Activated T-helper 1 cell treated with anti-CD3 and anti-CD28 coated beads, Interleukin-2, amount 50 U/mL, for 16 hours (primary cell): ENCODE measurements at places on chromosomes 4 and X.
A peak's percentile ranks its signal among the peaks of the same experiment; 100 is the strongest.

DNA sequence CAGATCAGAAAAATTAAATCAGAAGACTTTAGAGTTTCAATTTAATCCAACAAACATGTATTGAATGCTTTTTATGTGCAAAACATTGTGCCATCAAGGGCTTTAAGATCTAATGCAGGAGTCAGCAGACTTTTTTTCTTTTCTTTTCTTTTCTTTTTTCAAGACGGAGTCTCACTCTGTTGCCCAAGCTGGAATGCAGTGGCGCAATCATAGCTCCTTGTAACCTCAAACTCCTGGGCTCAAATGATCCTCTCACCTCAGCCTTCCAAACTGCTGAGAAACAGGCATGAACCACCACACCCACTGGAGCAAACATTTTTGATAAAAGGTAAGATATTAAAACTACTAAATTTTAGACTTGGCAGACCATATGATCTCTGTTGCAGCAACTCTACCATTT lies 24.6 kb upstream of the LRBA start:
- DNase-seq = no peak

- no peak for DNase-seq
Measured at GRCh38 chr4:173919196-173919595, 364.3 kb downstream of the FBXO8 start.

DNA sequence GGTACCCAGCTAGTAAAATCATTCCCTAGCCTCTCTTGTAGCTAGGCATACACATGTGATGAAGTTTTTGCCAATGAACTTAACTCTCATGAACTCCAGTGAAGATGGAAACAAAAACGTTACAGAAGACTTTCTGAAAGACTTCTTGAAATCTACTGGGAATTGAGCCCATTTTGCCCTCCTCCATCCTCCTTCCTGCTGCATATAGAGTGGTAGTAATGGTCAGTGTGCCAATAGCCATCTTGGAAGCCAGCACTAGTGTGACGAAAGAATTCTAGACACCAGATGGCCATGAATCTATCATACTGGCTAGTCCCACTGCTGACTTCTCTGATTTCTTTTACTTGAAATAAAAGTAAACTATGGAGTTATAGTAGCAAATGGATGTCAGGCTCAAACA lies 30.9 kb upstream of the PPA2 start:
- no peak for DNase-seq

GRCh38 chr4:152516156-152516555 lies 19.7 kb downstream of the FBXW7 start:
- no peak for DNase-seq

- no peak for DNase-seq
Measured at GRCh38 chrX:38806875-38807621, 5.8 kb downstream of the MID1IP1 start.

DNA sequence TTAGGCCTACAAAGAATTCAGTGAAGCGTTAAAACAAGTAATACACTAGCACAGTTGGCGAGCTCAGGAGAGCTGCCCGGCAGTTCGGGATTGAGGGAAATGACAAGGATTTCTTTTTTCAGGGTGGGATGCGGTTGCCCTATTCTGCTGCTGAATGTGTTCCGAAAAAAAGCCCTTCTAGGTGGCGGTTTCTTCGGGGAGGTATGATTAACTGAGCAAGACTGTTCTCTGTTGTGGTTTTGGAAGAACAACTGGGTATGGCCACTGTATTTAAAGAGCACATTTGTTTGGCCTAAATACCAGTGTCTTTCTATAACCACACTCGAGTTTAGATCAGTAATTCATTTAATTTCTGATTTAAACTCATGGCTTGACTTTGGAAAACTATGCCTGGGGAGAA lies 459.7 kb upstream of the FAT1 start:
- DNase-seq = no peak

- DNase-seq = peak; percentile 57
Measured at GRCh38 chr4:153115322-153116290, 88.6 kb upstream of the TRIM2 start.

DNA sequence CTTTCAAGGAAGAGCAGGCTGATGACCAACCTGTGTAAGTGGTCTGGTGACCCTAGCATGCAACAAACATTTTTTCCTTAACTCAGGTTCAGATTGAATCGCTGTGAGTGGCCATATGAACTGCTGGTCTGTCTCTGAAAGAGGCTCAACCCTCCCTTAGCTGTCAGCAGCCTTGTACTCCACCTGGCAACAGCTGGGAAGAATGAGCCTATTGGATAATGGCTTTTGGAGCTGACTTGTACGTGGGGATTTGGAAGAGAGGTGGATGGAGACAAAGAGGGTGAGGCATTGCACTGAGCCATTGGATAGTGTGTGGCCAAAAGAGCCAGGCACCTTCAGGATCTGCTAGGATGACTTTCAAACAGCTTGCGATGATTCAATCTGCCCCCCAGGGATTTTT lies 35.7 kb upstream of the BMP15 start:
- no peak for DNase-seq

- DNase-seq = no peak
Measured at GRCh38 chr4:124803641-124804040, 91.1 kb upstream of the ANKRD50 start.

- DNase-seq = no peak
Measured at GRCh38 chr4:162461952-162462351, 298.2 kb upstream of the FSTL5 start.

DNA sequence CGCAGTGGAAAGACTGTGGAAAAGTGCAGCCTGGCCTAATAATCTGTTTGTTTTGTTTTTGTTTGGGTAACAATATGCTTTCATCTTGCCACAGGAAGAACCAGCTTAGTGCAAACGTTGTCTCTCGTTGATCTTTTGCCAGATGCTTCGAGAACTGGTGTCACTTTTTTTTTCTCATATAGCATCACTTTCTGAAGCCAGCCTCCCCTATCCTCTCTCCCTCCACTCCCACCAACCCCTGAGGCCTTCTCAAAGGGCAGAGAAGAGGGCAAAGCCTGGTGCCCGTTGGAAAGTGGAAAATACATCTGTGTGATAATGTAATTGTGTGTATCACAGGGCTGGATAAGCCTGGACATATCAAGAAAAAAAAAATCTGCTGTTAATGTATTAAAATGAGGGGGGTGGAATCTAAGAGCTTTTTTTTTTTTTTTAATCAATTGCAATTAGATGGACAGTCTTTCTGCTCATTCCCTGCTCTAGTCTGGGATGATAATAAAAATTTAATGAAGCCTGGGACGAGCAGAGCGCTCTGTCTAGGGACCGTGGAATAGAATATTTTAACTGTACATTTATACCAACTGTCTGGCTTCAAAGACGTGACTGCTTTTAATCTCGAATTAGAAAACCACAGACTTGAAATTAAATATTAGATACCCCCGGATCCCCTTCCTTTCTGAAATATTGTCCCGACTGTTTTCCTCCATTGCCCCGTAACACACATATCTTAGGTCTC lies 8.1 kb downstream of the POU4F2 start:
- no peak for DNase-seq

DNA sequence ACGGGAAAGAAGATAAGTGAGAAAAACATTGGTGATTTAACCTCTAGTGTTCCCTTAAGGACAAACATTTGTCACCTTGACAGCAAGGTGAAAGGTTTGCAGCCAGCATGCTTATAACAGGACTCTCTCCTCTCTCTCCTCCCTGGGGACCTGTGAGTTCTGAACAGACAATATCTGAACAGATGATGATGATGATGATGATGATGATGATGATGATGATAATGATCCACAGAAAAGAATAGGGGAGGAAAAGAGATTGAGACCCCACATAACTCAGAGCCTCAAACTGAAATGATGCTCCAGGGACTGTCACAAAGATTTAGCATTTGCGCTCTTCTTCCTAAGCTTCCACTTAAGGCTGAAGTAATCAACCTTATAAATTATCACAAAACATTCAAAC lies 103.9 kb downstream of the SLC10A7 start:
- DNase-seq = no peak

DNA sequence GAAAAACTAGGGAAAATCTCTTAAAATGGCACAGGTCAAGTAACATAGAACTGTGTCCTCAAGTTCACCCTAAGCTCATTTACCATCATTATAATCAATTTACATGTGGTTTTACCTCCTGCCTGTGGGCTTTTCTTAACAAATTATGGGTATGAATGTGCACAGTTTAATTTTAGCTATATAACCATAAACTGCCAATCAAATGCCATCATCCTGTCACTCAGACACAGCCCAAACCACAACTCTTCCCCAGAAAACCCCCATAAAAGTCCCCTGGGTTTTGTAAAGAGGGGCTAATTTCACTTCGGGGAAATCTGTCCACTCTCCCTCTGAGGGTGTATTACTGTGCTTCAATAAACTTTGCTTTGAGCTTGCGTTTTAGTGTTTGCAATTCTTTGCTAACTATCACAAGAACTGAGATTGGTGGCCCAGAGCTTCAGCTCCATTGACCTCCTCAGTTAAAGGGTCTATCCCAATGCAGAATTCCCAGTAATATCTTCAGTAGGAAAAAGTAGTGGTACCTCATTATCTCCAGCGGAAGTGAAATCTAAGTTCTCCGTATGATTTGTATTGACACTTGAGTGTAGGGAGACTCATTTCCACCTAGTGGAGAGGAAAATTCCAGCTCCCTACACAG lies 394.6 kb downstream of the SPOCK3 start:
- no peak for DNase-seq

GRCh38 chr4:162803378-162803777 lies 363.3 kb downstream of the NAF1 start:
- no peak for DNase-seq

DNA sequence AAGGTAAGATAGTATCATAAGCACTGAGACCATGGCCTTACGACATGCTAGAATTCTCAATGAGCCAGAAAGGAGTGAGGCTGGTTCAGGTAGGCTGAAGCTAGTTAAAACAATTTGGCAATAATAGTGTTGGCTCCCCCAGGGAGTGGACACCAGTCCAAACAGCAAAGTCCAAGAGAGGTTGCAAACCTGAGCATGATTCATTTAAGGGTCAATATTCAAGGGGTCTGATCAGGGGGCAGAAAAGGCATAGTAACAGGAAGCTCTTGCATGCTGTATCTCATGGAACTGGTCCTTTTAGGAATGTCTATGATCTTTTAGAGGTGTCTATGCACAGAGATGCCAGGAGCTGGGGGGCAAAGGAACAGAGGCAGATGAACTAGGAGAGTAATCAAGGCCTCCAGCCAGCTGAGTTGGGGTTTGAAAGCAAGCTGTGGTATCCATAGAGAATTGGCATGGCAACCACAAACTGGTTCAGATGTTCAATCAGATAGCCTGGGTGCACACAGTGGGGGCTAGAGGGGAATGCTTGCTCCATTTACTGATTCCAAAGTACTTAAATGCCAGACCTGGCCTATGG lies 5.1 kb downstream of the GJB1 start:
- DNase-seq = no peak

GRCh38 chr4:173500841-173501591 lies 29.0 kb downstream of the HAND2 start:
- DNase-seq = no peak

- DNase-seq = peak; percentile 41
Measured at GRCh38 chr4:40199999-40200874, 3.4 kb downstream of the RHOH start.

- DNase-seq = no peak
Measured at GRCh38 chr4:186404562-186405134, 138.7 kb downstream of the F11 start.

- no peak for DNase-seq
Measured at GRCh38 chr4:172369471-172369959, 556.3 kb downstream of the GALNTL6 start.

- DNase-seq = no peak
Measured at GRCh38 chr4:169080981-169081380, 70.9 kb upstream of the CBR4 start.

- DNase-seq = no peak
Measured at GRCh38 chrX:107738768-107739167, 36.8 kb downstream of the TSC22D3 start.

GRCh38 chr4:28562913-28563312 lies 1702.3 kb downstream of the STIM2 start:
- no peak for DNase-seq

- DNase-seq = no peak
Measured at GRCh38 chr4:88029556-88029955, 22.1 kb downstream of the PKD2 start.

DNA sequence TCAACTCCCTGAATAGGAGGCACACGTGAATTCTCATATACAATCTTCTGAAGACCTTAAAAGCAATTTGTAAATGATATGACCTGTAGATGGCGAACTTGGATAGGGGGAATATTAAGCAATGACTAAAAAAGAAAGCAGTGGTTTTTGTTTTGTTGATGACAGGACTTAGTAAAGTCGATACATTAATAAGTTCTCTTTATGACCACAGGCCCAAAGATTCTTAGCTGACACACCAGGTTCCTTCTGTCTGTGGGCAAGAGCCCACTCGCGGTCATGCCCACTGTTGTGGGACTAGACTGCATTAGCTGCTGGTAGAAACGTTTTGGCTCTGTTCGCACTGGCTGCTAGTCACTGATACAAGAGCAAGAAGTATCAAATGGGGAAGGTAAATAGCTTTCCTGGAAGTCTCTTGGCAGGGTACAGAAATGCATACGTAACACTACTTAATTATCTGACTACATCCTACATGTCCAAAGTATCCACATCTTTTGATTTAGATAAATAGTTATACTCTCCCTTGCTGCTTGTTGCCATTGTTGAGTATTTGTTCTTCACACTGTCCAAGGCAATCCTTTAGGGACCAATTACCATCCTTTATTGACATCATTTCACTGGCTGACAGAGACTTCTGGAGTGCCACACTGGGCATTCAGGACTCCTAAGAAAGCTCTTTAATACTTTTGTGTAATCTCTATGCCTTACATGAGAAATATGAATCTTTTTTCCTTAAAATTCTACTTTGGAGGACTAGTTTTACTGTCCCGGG lies 31.0 kb downstream of the ALPK1 start:
- DNase-seq = no peak

DNA sequence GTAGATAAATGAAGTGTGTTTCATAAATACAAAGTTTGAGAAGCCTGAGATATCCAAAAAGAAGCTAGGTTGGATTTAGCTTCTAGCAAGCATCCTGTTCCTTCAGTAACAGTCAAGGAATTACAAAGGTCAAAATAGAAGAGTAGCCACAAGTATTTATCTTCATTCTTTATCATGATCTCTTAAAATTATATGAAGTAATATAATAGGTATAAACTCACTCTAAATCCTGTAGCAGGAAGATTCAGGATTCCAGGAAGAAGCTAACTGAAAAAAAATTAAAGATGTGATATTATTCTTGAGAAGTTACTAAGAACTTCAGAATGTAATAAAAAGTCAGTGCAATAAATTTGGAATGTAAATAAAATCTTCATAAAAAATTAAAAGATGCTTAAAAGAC lies 31.1 kb upstream of the RXFP1 start:
- no peak for DNase-seq

GRCh38 chrX:22882543-22882942 lies 117.2 kb upstream of the DDX53 start:
- DNase-seq = no peak

DNA sequence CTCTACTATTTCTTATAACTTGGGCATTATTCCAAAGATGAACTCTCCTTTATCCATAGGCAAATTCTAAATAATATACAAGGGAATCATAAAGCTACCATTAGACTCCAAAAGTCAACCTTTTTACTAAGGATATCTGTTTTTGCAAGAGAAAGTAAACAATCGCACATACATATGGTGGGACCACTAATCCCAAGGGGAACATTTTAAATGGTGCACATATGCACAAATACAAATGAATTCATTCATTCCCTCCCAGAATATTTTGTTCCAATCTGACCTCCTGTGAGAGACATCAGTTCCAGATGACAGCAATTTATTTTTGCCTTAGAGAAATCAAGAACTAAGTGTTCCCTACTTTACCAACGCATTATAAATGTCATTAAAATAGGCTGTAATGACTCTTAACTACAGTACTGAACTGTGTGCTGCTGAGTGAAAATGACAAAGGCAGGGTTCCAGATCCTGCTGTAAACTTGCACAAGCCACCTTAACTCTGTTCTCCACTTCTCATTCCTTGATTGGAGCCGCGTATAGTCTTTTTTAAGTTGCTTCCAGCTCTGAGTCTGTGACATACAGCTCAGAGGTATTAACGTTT lies 2.0 kb downstream of the DHX15 start:
- no peak for DNase-seq
